ENCODE measurements at places on chromosomes 6 and 20.

- DNase-seq, result no peak
These were observed 122.5 kb downstream of the HIVEP1 start for GRCh38 chr6:12134581-12134980.

DNA sequence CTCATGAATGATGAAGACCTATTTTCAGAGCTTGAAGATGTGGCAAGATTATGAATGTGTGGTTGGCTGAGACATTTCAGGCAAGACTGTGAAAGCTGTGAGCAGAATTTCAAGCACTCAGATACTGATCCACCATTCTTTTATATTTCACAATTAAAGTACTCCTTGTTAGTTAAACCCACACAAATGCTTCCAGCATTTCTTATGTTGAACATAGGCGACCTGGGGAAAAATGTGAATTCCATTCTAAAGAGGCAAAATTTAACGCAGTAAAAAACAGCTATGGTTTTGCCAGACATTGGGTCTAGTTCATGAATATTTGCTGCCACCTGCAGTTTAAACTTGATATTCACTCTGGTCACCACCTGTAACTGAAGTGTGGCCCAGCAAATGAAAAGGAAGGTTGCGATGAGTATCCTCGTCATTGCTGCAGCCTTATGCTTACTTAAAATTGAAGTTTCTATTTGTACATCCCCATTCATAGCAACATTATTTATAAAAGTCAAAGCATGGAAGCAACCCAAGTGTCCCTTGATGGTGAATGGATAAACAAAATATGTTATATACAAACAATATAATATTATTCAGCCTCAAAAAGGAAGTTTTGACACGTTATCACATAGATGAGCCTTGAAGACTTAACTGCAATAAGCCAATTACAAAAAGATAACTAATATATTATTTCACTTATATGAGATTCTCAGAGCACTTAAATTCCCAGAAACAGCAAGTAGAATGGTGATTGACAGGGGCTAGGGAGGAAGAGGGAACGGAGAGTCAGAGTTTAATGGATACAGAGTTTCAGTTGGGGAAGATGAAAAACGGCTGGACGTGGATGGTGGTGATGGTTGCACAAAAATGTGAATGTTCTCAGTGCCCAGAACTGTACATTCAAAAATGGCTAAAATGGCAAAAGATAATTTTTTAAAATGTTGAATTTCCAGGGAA lies 32.4 kb upstream of the FAM184A start:
- DNase-seq, result no peak

- DNase-seq, result no peak
These were observed 132.4 kb upstream of the RNF217 start for GRCh38 chr6:124829822-124830221.

DNA sequence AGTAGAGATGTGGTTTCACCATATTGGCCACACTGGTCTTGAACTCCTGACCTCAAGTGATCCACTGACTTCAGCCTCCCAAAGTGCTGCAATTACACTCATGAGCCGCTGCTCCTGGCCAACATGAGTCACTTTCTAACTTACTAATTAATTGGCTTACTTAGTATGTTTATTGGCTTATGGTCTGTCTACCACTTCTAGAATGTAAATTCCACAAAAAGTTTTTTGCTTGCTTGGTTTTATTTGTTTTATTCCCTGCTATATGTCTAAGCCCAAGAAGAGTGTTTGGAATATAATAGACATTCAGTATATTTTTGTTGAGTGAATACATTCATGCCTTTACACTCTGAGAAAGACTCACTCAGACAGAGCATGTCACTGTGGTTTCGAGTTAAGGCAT lies 86.0 kb downstream of the SAMD3 start:
- no peak for DNase-seq

DNA sequence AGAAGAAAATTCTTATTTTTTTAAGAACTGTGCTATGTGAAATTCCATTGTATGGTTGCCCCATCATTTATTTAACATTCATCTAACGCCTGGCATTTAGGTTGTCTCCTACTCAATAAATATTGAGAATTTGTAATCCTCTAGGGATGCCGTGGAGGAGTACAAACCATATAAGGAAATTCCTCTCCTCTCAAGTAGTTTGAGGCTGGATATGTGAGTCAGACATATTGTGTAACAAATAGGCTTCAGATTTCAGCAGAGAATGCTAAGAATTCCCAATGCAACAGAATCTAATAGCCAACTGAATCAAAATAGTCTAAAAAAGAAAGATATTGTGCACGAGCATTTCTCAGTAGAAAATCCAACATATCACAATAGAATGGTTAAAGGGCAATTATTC lies 174.7 kb downstream of the OTOR start:
- DNase-seq, result no peak

- no peak for DNase-seq
These were observed 429.1 kb downstream of the HTR1B start for GRCh38 chr6:77034161-77034560.

DNA sequence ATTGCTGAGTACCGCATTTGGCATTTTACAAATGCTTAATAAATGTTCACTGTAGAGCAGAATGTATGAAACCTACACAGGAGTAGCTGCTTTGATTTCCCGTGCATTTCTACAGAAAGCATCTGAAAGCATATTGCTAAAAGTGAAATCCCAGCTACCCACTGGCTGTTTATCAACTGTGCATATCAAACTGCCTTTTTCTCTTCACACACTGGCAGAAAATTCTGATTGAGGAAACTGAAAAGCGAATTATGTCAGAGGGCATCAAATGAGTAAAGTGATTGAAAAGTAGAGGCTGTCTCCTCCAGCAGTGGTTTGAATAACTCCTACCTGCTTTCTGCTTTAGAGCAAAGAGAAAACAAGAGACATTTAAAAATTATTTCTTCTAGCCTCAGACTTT lies 28.0 kb downstream of the STX11 start:
- no peak for DNase-seq

DNA sequence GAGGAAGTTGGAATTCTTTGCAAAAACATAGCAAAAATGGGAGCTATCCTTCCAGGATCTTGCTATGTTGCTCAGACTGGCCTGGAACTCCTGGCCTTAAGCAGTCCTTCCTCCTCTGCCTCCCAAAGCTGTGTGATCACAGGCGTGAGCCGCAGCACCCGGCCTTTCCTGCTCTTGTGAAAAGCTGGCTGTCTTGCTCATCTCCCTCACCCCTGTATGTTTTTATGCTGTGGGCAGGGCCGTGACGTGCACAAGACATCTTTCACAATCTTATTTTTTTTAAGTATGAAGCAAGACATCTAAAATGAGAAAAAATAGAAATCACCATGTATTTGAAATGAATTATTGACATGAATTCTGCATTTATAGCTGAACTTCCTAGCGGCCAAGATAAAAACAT lies 110.4 kb downstream of the SAMD5 start:
- DNase-seq, result no peak

GRCh38 chr6:303948-304558 lies 11.8 kb downstream of the DUSP22 start:
- no peak for DNase-seq

DNA sequence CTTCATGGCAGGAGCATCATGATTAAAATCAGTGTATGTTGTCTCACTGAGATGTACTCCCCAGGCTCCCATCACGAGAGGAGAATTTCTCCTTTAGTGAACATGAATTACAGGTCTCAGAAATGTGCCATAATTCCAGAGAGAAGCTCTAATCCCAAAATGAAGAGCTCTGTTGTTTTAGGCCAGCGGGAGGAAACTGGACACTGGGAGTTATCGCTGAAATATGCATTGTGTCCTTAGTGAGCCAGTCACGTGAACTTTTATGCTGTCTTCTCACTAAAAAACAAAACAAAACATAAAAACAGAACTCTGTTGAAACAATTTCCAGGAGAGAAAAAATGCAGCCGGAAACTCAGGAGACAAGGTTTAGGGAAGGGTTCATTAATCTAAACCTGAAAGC lies 315.7 kb upstream of the NT5E start:
- DNase-seq, result no peak

GRCh38 chr20:42041000-42041565 lies 422.9 kb upstream of the CHD6 start:
- DNase-seq, result no peak

DNA sequence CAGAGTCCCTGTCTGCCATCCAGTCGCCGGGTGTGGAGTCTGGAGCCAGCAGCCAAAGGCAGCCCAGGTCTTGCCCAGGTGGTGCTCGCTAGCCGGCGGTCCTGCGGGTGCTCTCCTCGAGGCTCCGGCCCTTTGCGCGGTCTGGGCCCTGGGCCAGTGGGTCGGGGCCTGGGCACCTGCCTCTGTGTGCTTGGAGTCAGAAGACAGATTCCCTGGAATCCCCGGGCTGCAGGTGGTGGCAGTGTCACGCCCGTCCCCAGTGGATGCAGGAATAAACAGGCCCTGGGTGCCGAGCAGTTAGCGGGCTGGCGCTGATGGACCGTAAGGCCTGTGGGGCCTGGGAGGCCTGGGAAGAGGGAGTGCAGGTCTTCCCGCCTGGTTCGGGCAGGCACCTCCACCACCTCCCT lies 5.3 kb downstream of the SS18L1 start:
- no peak for DNase-seq

- no peak for DNase-seq
These were observed 519.4 kb upstream of the JAG1 start for GRCh38 chr20:11193241-11193640.

GRCh38 chr20:62686869-62687830 lies 21.5 kb upstream of the NTSR1 start:
- no peak for DNase-seq

DNA sequence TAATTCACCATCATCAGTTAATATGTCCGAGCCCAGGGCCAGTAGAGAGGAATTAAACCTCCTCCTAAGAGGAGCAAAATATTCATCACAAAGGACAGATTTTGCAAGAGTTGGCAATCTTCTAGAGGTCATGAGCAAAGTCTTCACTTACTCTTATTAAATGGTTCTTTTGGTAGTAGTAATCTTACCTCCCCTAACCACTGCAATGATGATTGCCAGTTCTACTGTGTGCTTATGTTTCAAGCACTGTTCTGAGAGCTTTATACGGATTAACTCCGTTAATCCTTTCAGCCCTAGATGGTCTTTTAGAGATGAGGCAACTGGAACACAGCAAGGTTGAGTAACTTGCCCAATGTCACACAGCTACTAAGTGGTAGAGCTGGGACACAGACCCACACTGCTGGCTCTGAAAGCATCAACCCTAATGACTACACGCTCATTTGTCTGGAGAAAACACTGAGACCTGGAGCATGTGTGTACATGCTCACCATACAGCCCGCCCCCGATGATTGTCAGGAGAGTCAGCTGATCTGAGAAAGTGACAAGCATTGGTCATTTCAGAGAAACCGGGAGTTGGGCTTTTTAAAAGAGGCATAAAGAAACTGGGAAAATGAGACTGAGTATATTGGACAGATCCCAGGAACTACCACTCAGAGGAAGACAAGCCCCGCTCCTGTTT lies 276.0 kb downstream of the NRN1 start:
- no peak for DNase-seq

Data from activated T-helper 1 cell treated with Interleukin-2 at 50 U/mL for 16 hours (primary cell).